Iris pigment epithelial cell (primary cell): ENCODE measurements at places on chromosomes 13 and 19.

DNA sequence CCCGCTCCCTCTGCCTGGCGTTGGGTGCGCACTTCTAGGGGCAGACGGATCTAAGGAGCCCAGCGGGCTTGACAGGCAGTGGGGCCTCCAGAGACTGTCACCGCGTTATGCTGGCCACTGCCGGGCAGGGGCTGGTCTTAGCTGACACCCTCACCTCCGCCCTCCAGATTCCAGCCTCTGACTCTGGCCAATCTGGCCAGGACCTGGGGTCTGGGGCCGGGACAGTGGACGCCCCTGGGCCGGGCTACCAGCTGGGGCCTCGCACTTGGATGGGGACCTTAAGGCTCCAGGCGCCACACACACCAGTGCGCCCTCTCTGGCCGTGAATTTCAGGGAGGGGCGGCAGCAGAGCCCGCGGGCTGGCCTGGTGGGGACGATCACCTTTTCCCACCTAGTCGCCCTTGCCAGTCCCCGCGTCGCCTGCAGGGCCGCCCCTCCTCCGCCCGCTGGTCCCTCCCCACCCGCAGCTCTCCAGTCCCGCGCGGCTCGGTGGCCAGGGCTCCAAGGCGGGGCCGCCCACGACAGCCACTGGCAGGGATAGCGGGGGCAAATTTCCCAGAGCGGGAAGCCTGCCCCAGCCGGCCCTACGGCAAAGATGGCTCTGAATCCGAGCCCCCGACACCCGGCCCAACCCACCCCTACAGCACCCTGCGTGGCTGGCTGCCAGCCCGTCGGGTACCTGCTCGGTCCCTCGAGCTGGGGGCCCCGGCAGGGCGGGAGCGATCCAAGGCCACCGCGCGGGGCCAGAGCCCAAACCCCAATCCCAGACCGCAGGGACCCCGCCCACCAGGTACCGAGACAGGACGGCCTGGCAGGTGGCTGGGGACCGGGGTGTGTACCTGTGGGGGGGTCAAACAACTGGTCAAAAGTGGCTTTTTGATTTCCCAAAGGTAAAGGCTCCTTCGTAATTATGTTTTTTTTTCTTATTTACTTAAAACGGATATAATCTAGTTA, 6.1 kb upstream of the ZNF98 start:
- DNase-seq = no peak

- peak; percentile 84 for DNase-seq
These were observed 46.4 kb downstream of the AP1M1 start for GRCh38 chr19:16244091-16244490.

DNA sequence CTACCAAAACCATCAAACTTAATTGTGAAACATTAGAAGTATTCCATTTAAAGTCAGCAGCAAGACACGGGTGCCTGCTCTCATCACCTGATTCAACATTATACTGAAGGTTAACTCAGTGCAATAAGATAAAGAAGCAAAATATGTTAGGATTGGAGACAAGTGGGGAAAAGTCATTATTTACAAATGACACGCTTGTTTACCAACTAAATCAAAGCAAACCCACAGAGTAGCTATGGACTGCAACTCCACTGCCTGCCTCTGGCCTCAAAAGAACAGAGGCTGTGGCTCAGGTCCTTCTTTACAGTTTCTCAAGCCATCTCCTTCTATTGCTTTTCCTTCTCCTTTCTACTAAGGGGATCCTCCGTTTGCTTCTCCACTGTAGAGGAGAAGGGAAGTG, 21.0 kb upstream of the ATP12A start:
- DNase-seq = no peak

- DNase-seq = peak; percentile 81
These were observed 7.7 kb upstream of the CXCL17 start for GRCh38 chr19:42450314-42450934.

DNA sequence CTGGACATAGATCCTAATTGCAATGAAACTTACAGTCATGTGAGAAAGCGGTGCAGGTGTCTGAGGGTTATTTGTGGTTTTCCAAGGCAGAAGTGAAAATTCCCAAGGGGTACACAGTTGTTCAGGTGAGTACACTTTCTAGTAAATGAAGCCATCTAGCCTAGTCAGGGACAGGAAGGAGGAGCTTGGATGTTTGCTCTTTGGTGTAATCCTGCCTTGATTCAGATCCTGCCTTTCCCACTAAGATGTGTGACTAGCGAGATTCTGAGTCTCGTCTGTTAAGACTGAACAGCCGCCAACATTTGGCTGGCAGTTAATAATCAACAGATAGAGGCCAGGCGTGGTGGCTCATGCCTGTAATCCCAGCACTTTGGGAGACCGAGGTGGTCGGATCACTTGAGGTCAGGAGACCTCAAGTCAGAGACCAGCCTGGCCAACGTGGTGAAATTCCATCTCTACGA, 2.5 kb downstream of the RPS9 start:
- peak; percentile 49 for DNase-seq

GRCh38 chr13:101139081-101139480, 277.2 kb downstream of the NALCN start:
- peak; percentile 38 for DNase-seq

DNA sequence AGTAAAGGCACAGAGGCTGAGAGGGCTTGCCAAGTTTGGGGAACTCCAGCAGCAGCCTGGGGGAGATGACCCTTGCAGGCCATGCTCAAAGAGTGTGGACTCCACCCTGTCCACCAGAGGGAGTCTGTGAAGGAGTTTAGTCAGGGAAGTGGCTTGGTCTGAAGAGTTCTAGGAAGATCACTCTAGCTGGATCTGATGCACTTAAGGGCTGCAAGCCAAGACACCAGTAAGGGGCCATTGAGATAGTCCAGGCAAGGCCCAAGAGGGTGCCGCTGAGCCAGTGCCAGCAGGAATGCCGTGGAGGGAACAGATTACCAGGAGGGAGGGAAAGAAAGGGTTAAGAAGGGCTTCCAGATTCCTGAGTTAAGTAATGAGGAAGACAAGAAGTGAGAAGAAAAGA, 68.7 kb downstream of the ZAR1L start:
- DNase-seq = peak; percentile 80

GRCh38 chr19:30555075-30555790, 183.0 kb downstream of the ZNF536 start:
- DNase-seq = no peak

- DNase-seq = no peak
These were observed 154.8 kb downstream of the TBC1D4 start for GRCh38 chr13:75327135-75327510.

GRCh38 chr13:29131881-29132668, 311.9 kb downstream of the MTUS2 start:
- DNase-seq = no peak

- DNase-seq = peak; percentile 22
These were observed 44.3 kb downstream of the SLC7A1 start for GRCh38 chr13:29551214-29551613.

DNA sequence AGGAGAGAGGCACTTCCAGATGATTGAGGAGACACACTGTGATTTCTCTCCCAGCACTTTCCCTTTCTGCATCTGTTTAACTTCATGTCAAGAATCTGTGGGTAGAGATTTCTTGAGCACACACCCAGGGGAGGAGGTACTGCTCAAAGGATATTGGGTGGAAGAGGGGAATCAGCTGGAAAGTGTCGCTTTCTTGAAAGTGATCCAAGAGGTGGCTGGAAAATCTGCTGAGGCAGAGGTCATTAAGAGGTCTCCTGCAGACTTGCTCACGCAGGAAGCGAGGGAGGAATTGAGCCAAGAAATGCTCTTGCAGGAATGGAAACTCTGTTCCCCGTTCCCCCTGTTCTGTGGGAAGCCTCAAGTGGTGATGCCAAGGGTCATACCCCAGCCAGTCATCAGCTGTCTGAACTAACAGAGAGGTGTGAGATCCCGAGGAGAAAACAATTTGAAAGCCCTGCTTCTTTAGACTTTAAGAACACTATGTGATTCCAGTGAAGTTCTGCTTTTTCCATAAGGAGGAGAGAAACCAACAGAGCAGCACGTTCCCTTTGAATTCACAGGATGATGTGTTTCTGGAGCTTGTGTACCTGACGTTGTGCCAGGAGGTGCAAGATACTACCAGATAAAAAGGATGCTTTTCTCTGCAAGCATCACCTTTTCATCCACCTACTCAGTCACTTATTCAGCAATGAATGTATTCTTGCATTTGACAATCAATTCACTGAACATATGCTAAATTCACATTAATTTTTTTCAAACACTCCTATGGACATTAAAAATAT, 163.4 kb upstream of the GPR12 start:
- peak; percentile 79 for DNase-seq

- DNase-seq = peak; percentile 27
These were observed 5.1 kb downstream of the NOTCH3 start for GRCh38 chr19:15195371-15196334.

DNA sequence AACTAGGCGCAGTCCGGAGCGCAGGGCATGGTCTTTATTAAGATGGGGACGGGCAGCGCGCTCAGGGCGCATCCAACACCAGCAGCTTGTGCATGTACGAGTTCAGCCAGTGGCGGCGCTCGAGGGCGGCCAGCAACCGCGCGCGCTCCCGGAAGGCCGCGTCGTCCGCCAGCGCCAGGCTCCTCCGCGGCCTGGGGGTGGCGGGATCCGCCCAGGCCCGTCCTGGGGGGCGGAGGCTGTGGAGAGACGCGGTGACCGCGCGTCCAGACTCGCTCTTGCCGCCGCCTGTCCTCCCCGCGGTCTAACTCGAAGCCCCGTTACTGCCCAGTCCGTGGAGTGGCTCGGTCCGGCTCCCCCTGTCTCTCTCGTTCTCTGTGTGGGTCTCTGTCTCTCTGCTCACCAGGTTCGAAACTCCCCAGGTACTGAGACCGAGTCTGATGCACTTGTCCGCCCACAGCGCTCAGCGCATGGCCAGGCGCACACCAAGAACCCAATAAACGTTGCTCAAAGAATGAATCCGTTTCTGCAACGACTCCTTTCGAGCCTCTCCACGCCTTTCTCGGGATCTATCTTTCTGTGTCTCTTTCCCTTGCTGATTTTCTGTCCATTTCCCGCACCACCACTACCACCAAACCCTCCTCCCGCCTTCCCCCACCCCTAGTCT, 702 bp downstream of the PTH2 start:
- DNase-seq = peak; percentile 36

GRCh38 chr19:55493052-55493644, 4.9 kb downstream of the SSC5D start:
- DNase-seq = no peak

- peak; percentile 9 for DNase-seq
These were observed 12.5 kb downstream of the ZNF714 start for GRCh38 chr19:21094347-21095025.

DNA sequence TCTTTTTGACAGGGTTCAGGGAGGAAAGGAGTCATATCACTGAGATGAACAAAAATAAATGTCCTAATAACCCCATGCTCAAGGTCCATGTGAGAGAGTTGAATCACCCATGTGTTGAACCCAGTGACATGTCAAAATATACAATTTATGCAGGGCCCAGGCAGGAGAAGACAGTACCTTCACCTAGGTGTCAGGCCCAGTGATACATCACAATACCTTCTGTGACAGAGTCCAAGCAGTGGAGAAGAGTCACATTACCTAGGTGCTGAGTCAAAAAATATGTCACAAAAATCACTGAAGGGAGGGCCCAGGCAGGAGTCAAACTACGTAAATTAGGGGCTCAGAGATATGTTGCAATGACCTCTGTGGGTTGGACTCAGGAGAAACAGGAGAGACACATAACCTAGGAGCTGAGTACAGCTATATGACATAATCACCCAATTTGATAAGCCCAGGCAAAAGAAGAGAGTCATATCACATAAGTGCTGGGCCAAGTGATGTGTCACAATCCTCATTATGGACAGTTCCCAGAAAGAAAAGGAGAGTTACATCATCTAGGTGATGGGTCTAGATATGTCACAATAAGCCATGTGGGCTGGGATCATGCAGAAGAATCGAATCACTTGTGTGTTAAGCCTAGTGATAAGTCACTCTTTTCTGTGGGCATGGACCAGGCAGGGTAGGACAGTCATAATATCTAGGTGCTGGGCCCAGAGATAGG, 13.8 kb upstream of the ZNF724 start:
- DNase-seq = peak; percentile 27

- DNase-seq = no peak
These were observed 274.3 kb downstream of the MZT1 start for GRCh38 chr13:72453161-72453560.

DNA sequence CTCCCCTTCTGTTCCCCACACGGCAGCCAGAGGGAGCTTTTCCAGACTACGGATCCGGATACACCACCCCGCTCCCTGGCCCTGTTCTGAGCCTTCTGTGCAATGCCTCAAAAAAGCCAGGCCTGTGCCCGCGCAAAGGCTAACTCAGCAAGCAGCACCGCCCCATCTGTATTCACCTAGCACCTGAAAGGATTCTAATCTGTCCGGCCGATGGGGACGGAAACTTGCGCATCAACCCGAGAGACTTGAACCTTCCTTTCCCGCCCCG, 589 bp downstream of the ZBTB45 start:
- peak; percentile 77 for DNase-seq

DNA sequence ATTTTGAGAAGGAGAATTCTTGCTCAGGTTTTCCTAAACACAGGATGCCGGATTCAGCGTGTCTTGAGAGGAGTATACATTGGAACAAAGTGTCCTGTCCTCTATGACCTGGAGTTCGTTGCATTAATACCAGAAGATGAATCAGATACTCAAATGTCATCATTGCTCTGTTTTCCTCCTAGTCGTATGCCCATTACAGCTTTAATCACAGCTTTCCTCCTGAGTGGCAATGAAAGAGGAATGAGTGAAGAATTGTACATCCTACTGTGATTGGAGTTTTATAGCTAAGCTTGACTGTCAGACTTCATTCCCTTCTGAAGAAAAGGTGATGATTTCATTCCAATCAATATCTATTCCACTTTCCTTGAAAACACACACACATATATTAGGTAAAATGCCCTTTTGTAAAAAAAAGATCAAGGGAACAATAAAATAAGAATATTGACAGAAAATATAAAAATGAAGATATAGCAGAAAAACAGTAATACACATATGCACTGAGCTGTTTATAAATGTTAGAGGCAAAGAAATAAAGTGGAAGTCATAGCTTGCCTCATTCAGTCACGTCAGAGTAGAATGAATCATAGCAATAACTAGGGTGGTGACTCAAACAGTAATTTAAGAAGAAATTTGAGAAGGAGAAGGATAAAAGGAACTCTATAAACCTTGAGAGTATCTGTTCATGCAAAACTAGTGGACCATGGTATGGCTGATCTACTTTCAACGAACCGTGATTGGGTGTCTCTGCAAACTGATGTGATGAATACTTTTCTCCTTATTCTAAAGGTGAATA, 501.5 kb downstream of the SUCLA2 start:
- DNase-seq = peak; percentile 78

GRCh38 chr19:13004273-13004672, 9.0 kb downstream of the NFIX start:
- no peak for DNase-seq

DNA sequence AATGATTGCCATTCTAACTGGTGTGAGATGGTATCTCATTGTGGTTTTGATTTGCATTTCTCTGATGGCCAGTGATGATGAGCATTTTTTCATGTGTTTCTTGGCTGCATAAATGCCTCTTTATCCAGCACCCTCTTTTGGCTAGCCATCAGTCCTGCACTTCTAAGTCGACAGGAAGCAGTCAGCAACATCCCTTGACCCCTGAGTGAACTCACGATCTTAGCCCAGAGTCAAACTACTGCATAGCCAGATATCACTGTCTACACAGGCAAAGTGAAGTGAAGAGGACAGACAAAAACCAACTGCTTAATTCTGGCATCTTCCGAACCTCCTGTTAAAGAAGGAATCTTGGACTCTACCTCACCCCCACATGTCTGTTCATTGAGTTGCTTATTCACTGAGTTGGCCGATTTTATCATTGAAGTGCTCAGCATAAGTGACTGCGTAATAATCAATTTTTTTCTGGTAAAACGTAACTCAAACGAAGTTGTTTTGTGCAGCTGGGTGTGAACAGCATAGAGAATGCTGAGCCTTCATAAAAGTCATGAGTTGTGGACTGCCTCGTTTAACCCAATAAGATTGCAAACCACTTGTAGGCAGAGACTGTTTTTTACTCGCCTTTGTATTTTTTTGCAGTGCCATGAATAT, 304.2 kb downstream of the COG6 start:
- peak; percentile 78 for DNase-seq
